ENCODE measurements at places on chromosomes 16 and 17. TPM values are rescaled to one million over a fixed set of nuclear protein-coding genes. Genes with fewer than 3 reads are reported as not detected.

The ACBD4 gene
- total RNA-seq, result 13.5 TPM

The ABCC1 gene
- 93.5 TPM for total RNA-seq

The DPEP1 gene
- not detected for total RNA-seq

The HOXB9 gene
- total RNA-seq, result 0.21 TPM

The RSAD1 gene
- total RNA-seq, result 61.2 TPM

The ADGRG1 gene
- 4.8 TPM for total RNA-seq

The SMIM36 gene
- not detected for total RNA-seq

The GJD3 gene
- total RNA-seq, result 0.23 TPM

The CHST4 gene
- total RNA-seq, result not detected

The HOXB5 gene
- total RNA-seq, result not detected

The RAPGEFL1 gene
- total RNA-seq, result 11.9 TPM

The ITGA3 gene
- 14.5 TPM for total RNA-seq

The CEP131 gene
- 15.6 TPM for total RNA-seq

The WNT3 gene
- 0.05 TPM for total RNA-seq

The ZNF597 gene
- 2.1 TPM for total RNA-seq

The FBXW10 gene
- 0.09 TPM for total RNA-seq
